Epithelial cell of proximal tubule (primary cell): ENCODE measurements at places on chromosomes 4 and X. TPM values are rescaled to one million over a fixed set of nuclear protein-coding genes. Genes with fewer than 3 reads are reported as not detected.

CFP gene
- 0.06 and 0.22 TPM in 2 replicates for total RNA-seq

DNA sequence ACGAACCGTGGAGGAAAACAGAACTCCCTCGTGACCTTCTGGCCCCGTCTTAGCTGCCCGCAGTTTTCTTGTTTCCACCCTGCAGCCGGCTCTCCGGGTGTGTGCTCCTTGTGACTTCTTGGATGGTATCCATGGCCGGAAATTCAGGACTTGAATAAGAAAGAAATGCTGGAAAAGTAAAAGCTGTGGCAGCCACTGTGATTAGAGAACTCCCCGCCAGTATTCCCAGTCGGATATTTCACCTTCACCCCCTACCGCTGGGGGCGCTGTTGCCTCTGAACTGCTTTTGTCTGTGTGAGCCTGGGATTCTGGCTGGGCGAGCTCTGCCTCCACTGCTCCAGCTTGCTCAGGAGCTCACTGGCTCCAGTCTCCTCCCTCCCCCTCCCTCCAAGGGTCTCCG, 41.5 kb upstream of the CYP4V2 start:
- DNase-seq = no peak

GRCh38 chr4:40199179-40199670, 2.4 kb downstream of the RHOH start:
- DNase-seq = no peak

ART3 gene
- not detected in 2 replicates for total RNA-seq

GRCh38 chrX:140817943-140818342, 108.4 kb downstream of the LINC00632 start:
- DNase-seq = no peak

- no peak for DNase-seq
Observed at GRCh38 chr4:186707996-186708395, 15.7 kb downstream of the FAT1 start.
